Thoracic aorta (tissue), 2 donors: ENCODE measurements at places on chromosomes 4 and X. TPM values are rescaled to one million over a fixed set of nuclear protein-coding genes. Genes with fewer than 3 reads are reported as not detected.
A peak's percentile ranks its signal among the peaks of the same experiment; 100 is the strongest.

- no peaks in the 10 kb centered on the region for H3K4me1 ChIP-seq
These were observed 115.8 kb downstream of the HS6ST2 start for GRCh38 chrX:132842460-132843238.

The FGFBP2 gene
- not detected for total RNA-seq

DNA sequence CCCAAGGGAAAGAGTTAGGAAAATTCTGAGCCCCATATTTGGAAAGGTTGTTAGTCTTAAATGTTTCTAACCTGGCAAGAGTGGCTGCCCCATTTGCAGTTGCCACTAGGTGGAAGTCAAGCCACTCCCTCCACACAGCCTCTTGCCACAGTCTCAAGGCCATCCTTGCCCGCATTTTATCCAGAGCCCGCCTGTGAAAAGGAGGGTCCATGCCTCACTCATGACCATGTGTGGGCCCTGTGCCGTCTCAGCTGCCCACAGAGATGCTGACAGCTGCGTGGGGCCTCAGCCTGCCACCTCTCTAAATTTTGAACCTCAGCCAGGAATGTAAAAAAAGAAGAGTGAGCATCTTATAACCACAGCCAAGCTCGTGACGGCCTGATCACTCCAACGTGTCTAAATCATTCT lies 201.5 kb upstream of the FAM241A start:
- no peaks in the 10 kb centered on the region for H3K27me3 ChIP-seq
- H3K27ac ChIP-seq, result no peak overlapping the region
- H3K4me1 ChIP-seq, result no peaks in the 10 kb centered on the region
- no peak overlapping the region for H3K4me3 ChIP-seq
- no peak for DNase-seq
- no peaks in the 10 kb centered on the region for H3K36me3 ChIP-seq

- no peaks in the 10 kb centered on the region for H3K36me3 ChIP-seq
- H3K4me3 ChIP-seq, result no peak overlapping the region
- no peak for DNase-seq
- H3K27me3 ChIP-seq, result no peaks in the 10 kb centered on the region
- H3K27ac ChIP-seq, result no peak overlapping the region
These were observed 156.0 kb downstream of the UGT8 start for GRCh38 chr4:114754616-114755015.

The ZFP92 gene
- total RNA-seq, result 1.2 TPM

DNA sequence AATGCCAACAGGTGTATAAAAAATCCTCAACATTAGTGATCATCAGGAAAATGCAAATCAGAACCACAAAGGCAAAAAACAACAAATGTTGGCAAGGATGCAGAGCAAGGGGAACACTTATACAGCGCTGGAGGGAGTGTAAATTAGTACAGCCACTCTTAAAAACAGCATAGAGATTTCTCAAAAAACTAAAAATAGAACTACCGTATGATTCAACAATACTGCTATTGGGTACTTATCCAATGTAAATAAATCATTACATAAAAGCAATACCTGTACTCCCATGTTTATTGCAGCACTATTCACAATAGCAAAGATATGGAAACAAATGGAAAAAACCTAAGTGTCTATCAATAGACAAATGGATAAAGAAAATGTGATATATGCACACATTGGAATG lies 171.3 kb downstream of the SLC7A11 start:
- H3K36me3 ChIP-seq, result no peaks in the 10 kb centered on the region
- no peak overlapping the region for H3K27ac ChIP-seq
- DNase-seq, result no peak
- no peaks in the 10 kb centered on the region for H3K27me3 ChIP-seq

The ADH1A gene
- total RNA-seq, result not detected

The REELD1 gene
- 1.1 TPM for total RNA-seq

The ITM2A gene
- 43.1 TPM for total RNA-seq

- H3K27me3 ChIP-seq, result no peaks in the 10 kb centered on the region
- H3K36me3 ChIP-seq, result no peaks in the 10 kb centered on the region
- H3K4me1 ChIP-seq, result no peaks in the 10 kb centered on the region
These were observed 187.4 kb upstream of the TEX13C start for GRCh38 chrX:125132274-125132673.

DNA sequence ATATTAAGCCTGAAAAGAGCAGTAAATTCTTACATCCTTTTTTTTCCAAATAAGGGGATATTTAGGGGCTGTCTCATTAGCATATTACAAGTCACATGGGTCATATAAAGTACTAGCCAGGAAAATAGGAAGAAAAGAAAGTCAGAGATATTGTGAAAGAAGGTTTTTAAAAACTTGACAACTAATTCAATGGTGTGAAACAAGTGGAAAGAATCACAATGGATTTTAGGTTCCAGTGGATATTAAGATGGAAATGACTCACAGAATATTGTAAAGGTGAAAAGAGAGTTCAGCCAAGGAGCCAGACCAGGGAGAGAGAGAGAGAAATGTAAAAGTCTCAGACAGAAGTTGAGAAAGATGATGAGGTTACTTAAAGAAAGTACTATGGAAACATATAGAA lies 297.2 kb downstream of the IQCM start:
- no peaks in the 10 kb centered on the region for H3K36me3 ChIP-seq
- no peak overlapping the region for H3K4me3 ChIP-seq
- H3K4me1 ChIP-seq, result peaks cover 3% of the 10 kb centered on the region
- H3K27me3 ChIP-seq, result no peaks in the 10 kb centered on the region

GRCh38 chr4:185822791-185823190 lies 10.8 kb upstream of the SORBS2 start:
- no peak overlapping the region for H3K27ac ChIP-seq
- no peaks in the 10 kb centered on the region for H3K27me3 ChIP-seq
- H3K4me1 ChIP-seq, result no peaks in the 10 kb centered on the region
- H3K4me3 ChIP-seq, result no peak overlapping the region
- no peak for DNase-seq

DNA sequence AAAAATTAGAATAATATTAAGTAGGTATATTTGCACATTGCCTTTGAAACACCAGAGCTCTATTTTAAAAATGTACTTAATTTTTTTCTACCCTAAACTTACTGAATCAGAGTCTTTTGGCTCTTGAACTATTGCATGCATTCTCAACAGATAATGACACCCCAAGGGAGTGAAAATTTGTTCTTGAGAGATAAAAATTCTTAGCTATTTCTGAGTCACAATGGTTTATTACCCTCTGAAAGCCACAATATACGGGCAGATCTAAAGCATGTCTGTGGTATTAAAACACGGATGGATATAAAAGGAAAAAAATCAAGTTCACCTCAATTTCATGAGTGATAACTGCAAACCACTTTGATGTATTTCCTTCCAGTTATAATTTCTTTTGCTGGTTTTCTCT lies 636.3 kb upstream of the FTHL17 start:
- DNase-seq, result no peak
- H3K27me3 ChIP-seq, result no peaks in the 10 kb centered on the region
- H3K36me3 ChIP-seq, result no peaks in the 10 kb centered on the region
- no peak overlapping the region for H3K27ac ChIP-seq

DNA sequence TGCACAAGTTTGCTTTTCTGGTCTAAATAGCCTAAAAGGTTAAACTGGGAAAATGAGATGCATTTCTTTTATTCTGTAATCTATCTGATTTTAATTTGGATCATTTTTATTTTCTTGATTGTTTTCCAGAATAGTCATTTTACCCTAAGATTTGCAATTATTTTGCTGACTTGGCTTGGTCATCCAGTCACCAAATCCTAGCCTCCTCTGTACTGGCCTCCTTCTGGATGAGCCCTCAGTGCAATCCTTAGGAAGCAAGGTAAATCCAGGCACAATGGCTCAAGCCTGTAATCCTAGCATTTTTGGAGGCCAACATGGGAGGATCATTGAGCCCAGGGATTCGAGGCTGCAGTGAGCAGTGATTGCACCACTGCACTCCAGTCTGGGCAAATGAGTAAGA lies 9.2 kb downstream of the EREG start:
- H3K27me3 ChIP-seq, result no peaks in the 10 kb centered on the region
- H3K27ac ChIP-seq, result no peak overlapping the region
- no peak for DNase-seq
- H3K4me1 ChIP-seq, result no peaks in the 10 kb centered on the region
- no peaks in the 10 kb centered on the region for H3K36me3 ChIP-seq
- H3K4me3 ChIP-seq, result no peak overlapping the region

GRCh38 chrX:40173143-40174000 lies 75.6 kb upstream of the BCOR start:
- no peaks in the 10 kb centered on the region for H3K27me3 ChIP-seq
- peak overlapping the region; percentile 78 for H3K4me3 ChIP-seq
- H3K27ac ChIP-seq, result peak overlapping the region; percentile 93
- H3K36me3 ChIP-seq, result no peaks in the 10 kb centered on the region

DNA sequence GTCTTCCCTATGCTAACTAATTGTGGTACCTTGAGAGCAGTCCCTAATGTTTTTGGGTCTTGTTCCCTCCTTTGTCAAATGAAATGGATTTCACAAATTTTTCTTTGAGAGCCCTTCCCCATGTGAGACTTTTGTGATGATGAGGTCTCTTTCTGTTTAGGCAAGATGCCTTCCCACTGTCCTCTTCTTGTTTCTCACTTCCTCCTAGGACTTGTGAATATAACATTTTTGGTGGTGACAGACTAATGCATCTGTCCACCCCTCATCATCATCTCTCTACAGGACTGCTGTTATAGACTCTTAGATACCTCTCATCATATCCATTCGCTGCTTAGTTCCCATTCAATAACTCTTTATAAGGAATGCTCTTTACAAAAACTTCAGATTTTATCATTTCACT lies 8.7 kb upstream of the ANK2 start:
- H3K36me3 ChIP-seq, result no peaks in the 10 kb centered on the region
- no peak overlapping the region for H3K27ac ChIP-seq
- DNase-seq, result no peak
- no peaks in the 10 kb centered on the region for H3K27me3 ChIP-seq
- H3K4me3 ChIP-seq, result no peak overlapping the region

- DNase-seq, result no peak
- peaks cover 5% of the 10 kb centered on the region for H3K36me3 ChIP-seq
- no peaks in the 10 kb centered on the region for H3K27me3 ChIP-seq
These were observed 107.4 kb downstream of the AFF1 start for GRCh38 chr4:87042221-87042620.

DNA sequence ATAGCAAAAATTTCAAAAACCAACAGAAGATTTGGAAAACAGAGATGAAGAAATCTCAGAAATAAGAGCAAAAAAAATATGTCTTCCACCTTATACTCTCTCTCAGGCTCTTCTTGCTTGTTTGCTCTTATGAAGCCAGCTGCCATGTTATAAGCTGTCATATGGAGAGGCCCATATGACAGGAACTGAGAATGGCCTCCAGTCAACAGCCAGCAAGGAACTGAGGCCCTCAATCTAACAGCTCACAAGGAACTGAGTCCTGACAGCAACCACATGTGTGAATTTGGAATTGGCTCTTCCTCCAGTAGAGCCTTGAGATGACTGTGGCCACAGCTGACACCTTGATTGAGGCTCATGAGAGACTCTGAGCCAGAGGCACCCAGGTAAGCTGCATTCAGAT lies 51.3 kb upstream of the MAOA start:
- no peak for DNase-seq
- no peak overlapping the region for H3K27ac ChIP-seq
- no peak overlapping the region for H3K4me3 ChIP-seq
- no peaks in the 10 kb centered on the region for H3K4me1 ChIP-seq
- H3K36me3 ChIP-seq, result no peaks in the 10 kb centered on the region

DNA sequence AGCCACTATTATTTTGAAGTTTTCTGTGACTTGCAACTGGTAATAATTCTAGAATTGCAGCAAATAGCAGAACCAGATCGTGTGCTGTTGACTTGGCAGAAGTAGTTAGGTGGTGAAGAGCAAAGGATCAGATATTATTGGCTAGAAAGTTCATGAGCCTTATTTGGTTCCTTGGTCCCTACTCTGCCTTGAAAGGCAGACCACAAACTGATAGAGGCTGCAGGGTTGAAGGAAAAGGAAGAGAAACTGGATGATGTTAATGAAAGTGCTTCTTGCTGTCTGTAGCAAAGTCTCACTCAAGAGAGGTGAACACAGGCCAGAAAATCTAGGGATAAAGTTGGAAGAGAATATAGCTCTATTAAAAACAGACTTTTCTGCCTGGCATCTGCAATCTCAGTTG lies 41.2 kb upstream of the RNF150 start:
- DNase-seq, result no peak
- no peak overlapping the region for H3K27ac ChIP-seq
- no peaks in the 10 kb centered on the region for H3K4me1 ChIP-seq

The RGN gene
- 16.1 TPM for total RNA-seq

The IBSP gene
- total RNA-seq, result not detected
